ENCODE measurements at places on chromosomes 6 and 20. TPM values are rescaled to one million over a fixed set of nuclear protein-coding genes. Genes with fewer than 3 reads are reported as not detected.
A peak's percentile ranks its signal among the peaks of the same experiment; 100 is the strongest.

DNA sequence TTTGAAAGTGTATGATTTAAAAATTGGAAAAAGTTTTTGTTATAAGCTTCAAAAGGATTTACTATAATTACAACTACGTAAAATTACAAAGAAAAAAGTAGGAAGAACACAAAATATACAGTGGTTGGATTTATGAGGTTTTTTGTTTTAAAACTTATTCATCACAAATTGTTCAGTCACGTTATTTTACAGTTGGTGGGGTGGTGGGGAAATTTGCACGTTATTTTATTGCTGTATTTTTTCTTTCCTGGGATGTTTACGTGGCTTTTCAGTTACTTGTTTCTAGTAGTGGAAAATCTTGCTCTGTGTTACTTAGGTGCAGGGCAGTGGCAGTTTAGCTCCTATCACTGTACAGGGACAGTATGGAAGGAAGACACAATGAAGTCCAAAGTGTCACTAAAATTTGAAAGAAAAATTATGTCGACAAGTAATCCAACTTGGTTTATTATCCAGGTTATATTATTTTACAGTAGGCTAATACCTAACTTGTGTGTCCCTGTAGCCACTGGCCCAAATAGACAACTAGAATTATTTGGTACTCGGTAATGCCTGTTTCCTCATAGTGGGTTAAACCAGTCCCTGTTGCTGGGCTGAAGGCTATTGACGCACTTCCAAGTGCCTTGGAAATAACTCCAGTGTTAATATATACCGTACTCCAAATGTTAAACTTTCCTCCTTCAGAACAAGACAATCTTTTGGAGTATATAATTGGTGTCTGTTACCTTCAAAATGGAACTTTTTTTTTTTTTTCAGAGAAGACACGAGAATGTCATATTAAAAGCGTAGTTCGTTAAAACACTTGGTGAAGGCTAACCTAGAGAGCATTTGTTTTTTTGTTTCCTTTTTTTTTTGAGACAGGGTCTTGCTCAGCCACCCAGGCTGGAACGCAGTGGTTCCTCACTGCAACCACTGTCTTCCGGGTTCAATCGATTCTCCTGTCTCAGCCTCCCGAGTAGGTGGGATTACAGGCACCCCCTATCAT, 4.6 kb downstream of the JARID2 start:
- peak overlapping the region; percentile 99 for H3K4me3 ChIP-seq
- no peak for DNase-seq
- no peaks in the 10 kb centered on the region for H3K27me3 ChIP-seq
- peaks cover 28% of the 10 kb centered on the region for H3K36me3 ChIP-seq

GRCh38 chr6:71203206-71203605, 85.4 kb upstream of the OGFRL1 start:
- DNase-seq: no peak
- H3K27me3 ChIP-seq: peaks cover 4% of the 10 kb centered on the region
- no peaks in the 10 kb centered on the region for H3K4me1 ChIP-seq

DNA sequence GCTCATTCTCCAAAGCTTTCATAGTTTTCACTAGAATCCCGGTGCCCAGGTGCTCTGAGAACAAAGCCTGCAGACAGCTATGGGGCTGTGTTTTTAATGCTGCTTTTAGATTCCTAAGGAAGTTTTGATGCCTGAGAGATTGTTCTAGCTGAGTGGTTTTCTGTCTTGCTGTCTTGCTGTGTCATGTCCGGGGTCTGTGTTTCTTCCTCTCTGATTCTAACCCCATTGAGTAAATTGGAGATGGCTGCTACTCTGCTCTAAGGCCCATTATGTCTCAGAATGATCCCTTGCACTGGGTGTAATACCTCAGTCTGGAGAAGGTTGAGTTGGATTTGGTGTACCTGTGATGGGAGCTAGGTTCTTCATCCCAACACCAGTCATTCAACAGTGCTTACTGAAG, 63.4 kb downstream of the ARID1B start:
- H3K36me3 ChIP-seq: peaks cover 14% of the 10 kb centered on the region
- peaks cover 28% of the 10 kb centered on the region for H3K4me1 ChIP-seq
- no peak overlapping the region for H3K4me3 ChIP-seq
- H3K27ac ChIP-seq: no peak overlapping the region
- DNase-seq: no peak
- no peaks in the 10 kb centered on the region for H3K27me3 ChIP-seq

GRCh38 chr6:129882510-129883023, 21.5 kb upstream of the TMEM244 start:
- H3K4me1 ChIP-seq: peaks cover 7% of the 10 kb centered on the region
- peaks cover 19% of the 10 kb centered on the region for H3K36me3 ChIP-seq
- H3K27ac ChIP-seq: peak overlapping the region; percentile 11
- no peak for DNase-seq
- no peak overlapping the region for H3K4me3 ChIP-seq

DNA sequence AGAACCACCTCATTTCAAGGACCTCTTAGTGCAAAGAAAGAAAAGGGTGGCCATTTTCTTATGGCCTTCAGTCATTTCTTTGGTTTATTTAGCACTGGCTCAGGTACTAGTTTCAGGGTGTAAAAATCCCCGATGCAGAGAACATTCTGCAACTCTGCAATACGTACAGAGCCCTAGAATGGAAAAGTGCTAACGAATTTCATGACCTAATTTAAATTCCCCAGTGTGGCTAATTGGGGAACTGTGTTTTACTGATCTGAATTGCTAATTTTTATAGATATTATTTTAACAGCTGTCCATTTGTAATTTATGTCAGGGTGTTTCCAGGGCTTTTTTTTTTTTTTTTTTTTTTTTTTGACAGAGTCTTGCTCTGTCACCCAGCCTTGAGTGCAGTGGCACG, 160.7 kb downstream of the UST start:
- H3K4me3 ChIP-seq: no peak overlapping the region
- no peak for DNase-seq
- H3K27ac ChIP-seq: no peak overlapping the region
- H3K36me3 ChIP-seq: no peaks in the 10 kb centered on the region
- H3K27me3 ChIP-seq: peaks cover 1% of the 10 kb centered on the region

DNA sequence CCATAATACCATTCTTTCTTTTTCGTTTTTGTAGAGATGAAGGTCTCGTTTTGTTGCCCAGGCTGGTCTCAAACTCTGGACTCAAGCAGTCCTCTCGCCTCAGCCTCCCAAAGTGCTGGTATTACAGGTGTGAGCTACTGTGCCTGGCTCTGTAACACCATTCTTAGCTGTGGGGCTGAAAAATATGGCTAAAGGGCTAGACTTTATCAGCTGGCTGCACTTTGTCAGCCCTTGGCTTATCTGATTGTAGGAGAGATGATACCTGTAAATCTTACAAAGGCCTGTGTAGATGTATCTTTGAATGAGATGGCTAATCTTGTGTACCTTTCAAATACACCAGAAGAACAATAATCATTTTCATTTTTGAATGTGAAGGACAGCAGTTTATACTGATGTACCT, 55.2 kb downstream of the ZFAND3 start:
- H3K4me1 ChIP-seq: peaks cover 6% of the 10 kb centered on the region
- peaks cover 25% of the 10 kb centered on the region for H3K36me3 ChIP-seq
- DNase-seq: no peak
- H3K4me3 ChIP-seq: no peak overlapping the region

Gene SCRT2
- not detected for total RNA-seq

Gene JARID2
- 27.6 TPM for total RNA-seq

Gene TGM6
- total RNA-seq: not detected
